Activated CD4-positive, CD25-positive, alpha-beta regulatory T cell (primary cell): ENCODE measurements at places on chromosomes 1 and 21.

DNA sequence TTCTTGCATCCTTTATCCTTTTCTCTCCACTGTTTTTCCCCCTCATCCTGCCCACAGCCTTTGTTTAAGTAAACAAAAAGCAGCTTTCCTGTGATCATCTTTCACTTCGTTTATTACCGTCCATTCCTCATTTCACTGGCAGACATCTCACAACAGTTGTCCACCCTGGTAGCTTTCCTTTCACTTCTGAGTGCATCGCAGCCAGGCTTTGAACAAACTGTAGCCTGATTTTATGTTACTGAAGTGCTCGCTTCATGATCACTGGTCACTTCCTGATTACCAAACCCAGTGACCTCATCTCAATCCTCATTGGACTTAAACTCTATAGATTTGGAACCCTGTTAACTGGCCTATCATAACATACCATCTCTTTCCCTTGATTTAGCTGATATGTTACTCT is 67.7 kb downstream of the SDCCAG8 start:
- no peak for DNase-seq

GRCh38 chr21:37896788-37897187 is 19.5 kb downstream of the KCNJ6 start:
- DNase-seq: no peak

GRCh38 chr21:44732956-44733355 is 21.6 kb upstream of the TSPEAR start:
- DNase-seq: no peak

DNA sequence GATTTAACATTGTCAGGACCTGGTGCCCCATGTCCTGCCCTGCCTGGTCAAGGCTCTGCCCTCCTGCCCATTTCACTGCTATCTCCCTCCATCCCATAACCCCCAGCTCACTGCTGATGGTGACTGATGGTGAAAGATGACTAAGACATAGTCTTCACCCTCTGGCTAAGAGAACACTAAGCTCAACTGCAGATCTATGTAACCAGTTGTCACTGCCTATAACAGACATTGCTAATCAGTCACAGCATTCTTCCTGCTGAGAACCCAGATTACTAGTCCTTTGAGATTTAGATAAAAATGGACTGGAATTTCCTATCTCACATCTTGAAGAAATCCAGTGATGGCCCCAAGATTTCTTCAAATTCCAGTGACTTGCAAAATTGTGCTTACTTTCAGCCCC is 8.0 kb upstream of the ZNF362 start:
- no peak for DNase-seq

- DNase-seq: no peak
Observed at GRCh38 chr1:6897138-6897537, 111.9 kb downstream of the CAMTA1 start.

GRCh38 chr1:156797212-156797871 is 19.3 kb downstream of the SH2D2A start:
- peak; percentile 36 for DNase-seq

DNA sequence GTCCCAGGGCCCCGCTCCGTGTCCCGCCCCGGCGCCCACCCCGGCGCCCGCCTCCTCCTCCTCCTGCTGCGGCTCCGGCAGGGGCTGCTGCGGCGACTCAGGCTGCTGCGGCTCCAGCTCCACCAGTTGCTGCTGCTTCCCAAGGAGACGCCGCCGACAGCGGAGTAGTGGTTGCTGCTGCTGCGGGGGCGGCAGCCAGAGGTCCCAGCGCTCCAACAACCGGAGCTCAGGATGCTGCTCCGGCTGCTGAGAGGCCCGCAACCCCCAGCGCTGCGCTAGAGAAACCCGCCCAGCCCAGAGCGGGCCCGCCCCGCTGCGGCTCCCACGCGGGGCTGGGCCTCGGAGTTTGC is 1.1 kb downstream of the CRCT1 start:
- DNase-seq: no peak

- DNase-seq: no peak
Observed at GRCh38 chr1:245310571-245311531, 156.1 kb downstream of the KIF26B start.

DNA sequence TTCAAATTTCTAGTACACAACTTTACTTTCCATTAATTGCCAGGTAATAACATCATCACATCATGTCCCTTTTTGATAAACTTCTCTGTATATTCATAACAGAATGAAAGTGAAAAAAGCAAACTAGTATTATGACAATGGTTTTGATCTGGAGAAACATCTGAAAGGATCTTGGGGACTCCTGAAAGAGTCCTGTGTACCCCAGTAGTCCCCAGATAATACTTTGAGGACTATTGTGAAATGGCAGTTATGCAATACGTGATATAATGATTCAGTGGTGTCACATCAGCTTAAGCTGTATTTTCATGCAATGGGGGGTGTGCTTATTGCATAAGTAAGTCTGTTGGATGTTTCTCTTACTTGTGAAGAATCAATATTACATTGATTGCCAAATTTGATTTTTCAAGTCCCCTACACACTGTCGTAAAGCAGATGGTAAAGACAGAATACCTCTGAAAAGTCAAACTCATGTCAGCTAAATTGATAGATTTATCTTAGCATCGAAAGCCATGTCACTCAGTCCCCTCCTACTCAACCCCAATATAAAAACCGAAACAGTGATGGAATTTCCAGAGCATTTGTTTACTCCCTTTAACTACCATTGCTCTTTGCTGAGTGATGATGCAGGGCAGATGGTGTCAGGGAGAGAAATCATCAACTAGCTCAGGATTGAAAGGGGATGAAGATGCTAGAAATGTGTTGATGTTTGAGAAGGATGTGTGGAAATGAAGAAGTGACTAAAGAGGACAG is 146.7 kb upstream of the C1orf105 start:
- no peak for DNase-seq

GRCh38 chr1:108149796-108150467 is 50.2 kb downstream of the SLC25A24 start:
- no peak for DNase-seq

GRCh38 chr1:223011505-223011856 is 131.6 kb downstream of the TLR5 start:
- no peak for DNase-seq

DNA sequence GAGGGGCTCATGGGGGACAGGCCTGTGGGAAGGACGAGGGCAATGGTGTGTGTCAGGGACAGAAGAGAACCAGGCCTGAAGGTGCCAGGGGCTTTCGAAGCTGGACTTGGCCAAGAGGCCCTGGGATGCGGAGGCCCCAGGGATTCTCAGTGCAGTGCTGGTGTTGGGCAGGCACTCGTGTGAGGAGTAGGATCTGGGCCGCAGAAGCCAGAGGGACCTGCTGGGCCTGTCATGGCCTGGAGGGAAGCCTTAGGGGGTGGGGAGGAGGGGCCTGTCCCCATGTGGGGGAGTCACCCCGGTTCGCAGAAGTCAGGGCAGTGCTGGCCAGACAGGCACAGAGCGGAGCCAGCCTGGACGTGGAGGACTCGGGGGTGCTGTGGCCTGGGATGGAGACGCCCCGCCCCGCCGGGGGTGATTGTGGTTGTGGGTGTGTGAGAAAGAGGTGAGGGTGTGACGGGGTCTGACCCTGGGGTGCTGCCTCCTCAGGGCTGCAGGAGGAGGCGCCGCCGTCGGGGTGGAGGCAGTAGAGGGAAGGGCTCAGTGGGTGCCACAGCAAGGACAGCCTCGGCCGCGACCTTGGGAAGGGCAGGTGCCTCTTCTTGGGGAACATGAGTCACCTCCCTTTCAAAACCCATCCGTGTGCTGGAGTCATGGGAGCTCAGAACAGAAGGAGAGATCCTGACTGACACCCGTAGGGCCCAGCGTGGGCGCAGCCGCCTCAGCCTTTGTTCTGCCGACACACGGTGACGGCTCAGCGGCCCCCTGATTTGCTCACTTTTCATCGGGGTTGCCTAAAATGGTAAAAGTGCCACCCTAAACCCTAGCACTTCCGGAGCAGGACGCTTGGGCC is 33.9 kb downstream of the FAAP20 start:
- DNase-seq: no peak

GRCh38 chr1:172699111-172699510 is 40.2 kb downstream of the FASLG start:
- DNase-seq: peak; percentile 26

GRCh38 chr1:55861676-55862340 is 646.6 kb upstream of the USP24 start:
- DNase-seq: no peak

DNA sequence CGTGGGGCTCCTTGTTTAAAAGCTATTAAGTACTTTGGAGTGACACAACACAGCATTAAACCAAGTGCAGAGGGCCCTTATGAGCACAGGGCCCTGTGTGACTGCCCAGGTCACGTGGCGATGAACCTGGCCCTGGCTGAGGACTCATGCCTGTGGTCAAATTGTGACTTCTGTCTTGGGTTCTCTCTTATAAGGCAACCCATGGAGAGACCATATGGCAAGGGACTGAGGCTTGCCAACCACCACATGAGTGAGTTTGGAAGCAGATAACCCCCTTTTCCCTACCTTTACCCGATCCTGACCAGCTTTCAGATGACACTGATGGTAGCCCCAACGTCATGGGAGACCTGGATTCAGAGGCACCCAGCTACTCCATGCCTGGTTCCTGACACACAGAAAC is 140.5 kb downstream of the ZBTB18 start:
- DNase-seq: no peak

DNA sequence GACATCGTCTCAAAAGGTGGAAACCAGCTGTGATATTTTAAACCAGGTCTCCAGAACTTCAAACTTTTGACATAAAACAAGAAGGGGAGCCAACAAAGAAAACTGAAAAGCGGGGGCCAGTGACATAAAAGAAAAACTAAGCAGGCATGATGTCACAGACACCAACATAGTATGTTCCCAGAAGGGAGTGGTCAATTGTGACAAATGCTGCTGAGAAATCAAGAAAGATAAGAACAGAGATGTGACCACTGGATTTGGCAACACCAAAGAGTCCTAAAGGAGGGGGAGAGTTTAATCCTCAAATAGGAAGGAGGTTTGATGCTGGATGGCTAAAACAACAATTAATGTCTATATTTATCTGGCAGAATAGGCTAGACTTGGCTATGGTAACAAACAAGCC is 2.3 kb upstream of the RNF19B start:
- DNase-seq: no peak

GRCh38 chr1:233064988-233065387 is 114.6 kb downstream of the NTPCR start:
- no peak for DNase-seq

GRCh38 chr1:225426395-225427234 is 1.2 kb downstream of the LBR start:
- no peak for DNase-seq

DNA sequence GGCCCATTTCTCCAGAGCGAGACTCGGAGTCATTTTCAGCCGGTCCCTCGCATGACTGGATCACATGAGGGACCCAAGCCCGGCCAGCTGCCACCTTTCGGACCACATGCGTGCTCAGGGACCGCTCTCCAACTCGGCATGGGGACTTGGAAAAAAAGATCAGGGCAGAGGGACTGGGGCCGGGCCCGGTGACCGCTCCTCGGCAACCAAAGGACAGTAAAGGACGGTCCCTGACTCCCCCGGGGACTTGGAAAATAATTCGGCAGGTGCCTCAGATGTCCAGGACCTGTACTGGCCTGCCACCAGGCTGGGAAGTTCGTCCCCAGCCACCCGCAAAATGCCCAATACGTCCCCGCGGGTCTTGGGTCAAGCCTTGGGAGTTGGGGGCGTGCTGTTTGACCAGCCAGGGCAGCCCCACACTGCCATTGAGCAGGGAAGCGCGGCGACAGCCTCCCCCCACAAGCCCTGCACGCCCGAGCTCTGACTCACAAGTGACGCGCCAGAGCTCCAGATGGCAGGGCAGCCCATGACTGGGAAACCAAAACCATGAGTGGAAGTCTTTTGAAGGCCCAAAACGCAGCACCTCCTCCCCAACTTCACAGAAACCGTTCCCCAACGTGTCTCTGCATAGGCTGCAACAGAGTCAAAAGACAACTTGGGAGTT is 134.5 kb downstream of the LIPI start:
- no peak for DNase-seq
